Activated T-helper 1 cell treated with Interleukin-2 at 50 U/mL for 16 hours (primary cell): ENCODE measurements at places on chromosomes 13 and 19.

GRCh38 chr13:30051531-30052060, 201.2 kb upstream of the UBL3 start:
- no peak for DNase-seq

DNA sequence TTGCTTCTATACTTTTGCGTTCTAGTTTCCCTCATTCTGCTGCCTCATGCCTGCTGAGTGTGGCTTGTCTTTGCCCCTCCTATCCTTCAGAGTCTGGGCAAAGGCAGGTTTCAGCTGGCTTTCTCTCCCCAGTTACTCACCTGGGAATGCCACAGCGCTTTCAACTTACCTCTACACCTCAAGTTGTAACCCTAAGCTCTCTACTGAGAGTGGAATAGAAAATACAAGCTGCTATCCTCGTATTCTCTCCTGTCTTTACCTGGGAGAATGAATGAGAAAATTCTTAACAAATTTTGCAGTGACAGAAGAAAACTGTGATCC, 316.3 kb upstream of the KLF12 start:
- DNase-seq: no peak

- no peak for DNase-seq
These were observed 19.8 kb downstream of the PROZ start for GRCh38 chr13:113178070-113178895.

DNA sequence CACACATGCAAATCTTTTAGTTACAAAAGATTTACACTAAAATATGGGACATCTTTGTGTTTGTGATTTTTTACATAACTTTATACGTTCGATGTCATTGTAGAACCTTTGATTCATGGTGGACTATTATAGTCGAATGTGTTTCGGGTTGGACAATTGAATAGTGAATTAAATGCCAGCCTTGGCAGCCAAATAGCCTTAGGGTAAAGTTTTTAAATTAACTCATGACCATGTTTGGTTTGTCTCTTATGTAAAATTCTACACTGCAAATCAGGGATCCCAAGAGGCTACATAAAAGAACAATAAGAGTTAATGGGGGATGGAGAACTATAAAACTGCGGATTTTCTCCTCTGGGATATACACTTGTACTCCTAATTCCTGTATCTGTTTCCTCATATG, 1735.6 kb upstream of the SPRY2 start:
- DNase-seq: no peak

GRCh38 chr13:112783978-112784371, 94.1 kb downstream of the ATP11A start:
- DNase-seq: no peak

DNA sequence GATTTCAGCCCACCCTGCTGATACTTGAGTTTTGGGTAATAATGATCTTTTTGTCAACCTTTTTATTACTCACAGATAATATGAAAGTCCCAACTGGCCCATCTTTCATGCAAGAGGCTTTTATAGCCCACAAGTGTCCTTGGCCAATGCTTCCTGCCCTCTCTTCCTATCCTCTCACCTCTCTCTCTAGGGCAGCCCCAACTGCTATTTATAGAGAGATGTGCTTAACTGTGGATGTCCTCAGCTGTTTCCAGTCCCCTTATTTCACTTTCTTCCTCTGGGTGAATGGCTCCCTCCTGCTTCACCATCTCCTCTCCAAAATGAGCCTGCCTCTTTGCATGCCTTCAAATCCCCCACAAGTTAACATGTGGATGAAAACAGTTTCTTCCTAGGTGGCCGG, 27.4 kb downstream of the ARHGEF7 start:
- DNase-seq: no peak

- DNase-seq: peak; percentile 68
These were observed at the start of gene S1PR4 for GRCh38 chr19:3178377-3178972. Gene S1PR4 (plus strand): TSS chr19:3178769. CDS start chr19:3178793, 24 bp downstream.

DNA sequence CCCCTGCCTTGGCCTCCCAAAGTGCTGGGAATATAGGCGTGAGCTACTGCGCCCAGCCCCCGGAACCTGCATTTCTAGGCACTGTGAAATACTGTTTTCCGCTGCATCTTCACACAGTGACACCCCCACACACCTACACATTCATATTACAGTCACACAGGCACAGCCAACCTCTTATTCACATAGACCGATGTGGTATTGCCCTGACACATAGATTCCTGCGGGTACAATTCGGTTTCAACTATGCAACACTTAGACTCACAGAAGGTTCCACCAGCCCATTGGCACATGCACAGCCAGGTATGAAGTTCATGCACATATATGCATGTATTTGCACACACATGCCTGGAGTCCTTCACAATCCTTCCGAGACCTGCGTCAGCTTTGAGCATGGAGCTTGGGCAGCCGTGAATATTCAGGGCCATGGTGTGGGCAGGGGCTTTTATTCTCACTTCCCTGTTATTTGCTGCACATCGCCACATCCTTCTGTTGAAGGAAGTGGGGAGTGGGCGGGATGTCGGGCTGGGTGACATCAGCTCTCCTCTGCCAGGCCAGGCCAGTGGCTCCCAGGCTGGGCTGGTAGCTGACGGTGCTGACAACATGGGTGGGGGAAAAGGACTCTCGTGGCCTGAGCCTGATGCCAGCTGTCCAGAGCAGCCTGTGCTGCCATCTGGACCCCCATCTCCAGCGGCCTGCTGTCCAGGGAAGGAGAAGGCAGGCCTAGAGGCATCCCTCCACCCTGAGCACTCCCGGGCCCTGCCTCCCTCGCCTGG, 5.4 kb upstream of the CDC37 start:
- DNase-seq: no peak

DNA sequence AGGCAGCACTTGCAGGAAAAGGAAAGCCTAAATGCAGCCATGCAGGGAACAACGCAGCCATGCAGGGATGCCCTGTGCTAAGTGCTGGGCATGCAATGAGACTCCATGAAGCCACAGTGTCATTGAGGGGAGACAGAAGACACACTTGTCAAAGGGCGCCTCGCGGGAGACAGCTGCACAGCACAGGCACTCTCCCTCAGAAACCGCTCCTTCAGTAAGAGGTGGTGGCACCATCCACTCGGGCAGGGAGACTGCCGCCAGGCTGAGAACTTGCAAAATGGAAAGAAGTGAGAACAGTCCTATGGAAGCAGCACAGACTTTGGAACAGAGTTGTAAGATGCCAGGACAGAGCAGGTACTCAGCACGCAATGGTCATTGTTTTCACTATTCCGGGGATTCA, 51.1 kb downstream of the GGACT start:
- DNase-seq: no peak

- DNase-seq: no peak
These were observed 71.5 kb downstream of the ARHGAP35 start for GRCh38 chr19:46932346-46932745.

- no peak for DNase-seq
These were observed 962 bp upstream of the IRS2 start for GRCh38 chr13:109787135-109787954.

- no peak for DNase-seq
These were observed 5.0 kb upstream of the JUNB start for GRCh38 chr19:12786141-12786870.
